ENCODE measurements at places on chromosomes 1 and 21. TPM values are rescaled to one million over a fixed set of nuclear protein-coding genes. Genes with fewer than 3 reads are reported as not detected.

GRCh38 chr1:79549201-79549600, 542.7 kb upstream of the ADGRL4 start:
- H3K4me1 ChIP-seq, result no peaks in the 10 kb centered on the region
- no peaks in the 10 kb centered on the region for H3K36me3 ChIP-seq
- DNase-seq, result no peak
- H3K27ac ChIP-seq, result no peak overlapping the region
- no peaks in the 10 kb centered on the region for H3K27me3 ChIP-seq

DNA sequence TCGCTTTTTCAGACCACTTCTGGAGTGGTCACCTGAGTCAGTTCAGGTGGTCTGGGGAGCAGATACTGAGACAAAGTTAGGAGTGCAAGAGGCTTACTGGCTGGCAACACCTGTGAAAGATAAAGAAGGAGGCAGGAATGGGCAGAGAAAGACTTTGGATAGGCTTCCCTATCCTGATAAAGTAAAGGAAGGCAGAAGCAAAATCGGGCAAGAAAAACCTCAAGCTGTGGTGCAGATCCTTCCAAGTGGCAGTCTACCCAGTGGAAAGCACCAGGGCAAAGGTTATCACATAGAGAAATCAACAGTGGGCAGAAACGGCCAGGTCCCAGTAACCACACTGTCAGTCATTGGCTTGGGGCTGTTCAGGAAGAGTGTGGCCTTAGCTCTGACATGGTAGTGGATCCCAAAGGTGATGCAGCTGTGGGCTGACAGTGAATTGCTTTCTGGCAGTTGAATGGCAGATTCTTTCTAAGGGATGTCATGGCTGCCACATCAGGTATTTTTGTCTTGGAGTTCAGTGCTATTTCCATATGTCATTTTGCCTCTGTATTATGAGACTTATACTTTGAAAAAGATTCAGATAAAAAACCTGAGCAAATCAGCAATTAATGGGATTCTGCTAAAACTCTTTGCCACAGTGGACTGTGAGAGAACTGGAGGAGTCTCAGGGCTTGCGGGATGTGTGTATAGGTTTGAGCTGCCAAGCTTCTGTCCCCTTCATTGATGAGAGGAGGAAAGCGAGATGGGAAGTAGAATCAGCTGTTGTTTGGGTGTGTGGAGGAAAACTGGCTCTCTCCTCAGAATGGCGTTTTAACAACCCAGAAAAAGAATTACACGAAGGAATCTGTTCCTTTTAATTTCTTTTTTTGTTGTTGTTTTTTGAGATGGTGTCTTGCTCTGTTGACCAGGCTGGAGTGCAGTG, 8.1 kb upstream of the CGN start:
- H3K4me3 ChIP-seq, result no peak overlapping the region
- no peaks in the 10 kb centered on the region for H3K4me1 ChIP-seq
- H3K27me3 ChIP-seq, result peaks cover 46% of the 10 kb centered on the region
- H3K36me3 ChIP-seq, result no peaks in the 10 kb centered on the region

DNA sequence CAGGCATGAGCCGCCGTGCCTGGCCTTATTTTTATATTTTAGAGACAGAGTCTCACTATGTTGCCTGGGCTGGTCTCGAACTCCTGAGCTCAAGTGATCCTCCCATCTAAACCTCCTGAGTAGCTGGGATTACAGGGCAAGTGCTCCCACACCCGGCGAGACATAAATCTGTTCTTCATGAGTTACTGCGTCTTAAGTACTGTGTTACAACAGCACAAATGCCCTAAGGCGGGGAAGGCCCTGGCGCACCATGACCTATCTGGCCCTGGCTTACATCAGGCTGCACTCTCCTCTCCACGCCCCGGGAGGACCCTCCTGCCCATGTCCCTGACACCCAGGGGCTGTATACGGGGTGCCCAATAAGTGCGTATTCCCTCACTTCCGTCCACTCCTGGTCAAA, 4.3 kb downstream of the GPR153 start:
- no peak overlapping the region for H3K27ac ChIP-seq
- H3K4me1 ChIP-seq, result no peaks in the 10 kb centered on the region
- H3K4me3 ChIP-seq, result no peak overlapping the region
- no peaks in the 10 kb centered on the region for H3K36me3 ChIP-seq
- DNase-seq, result no peak

DNA sequence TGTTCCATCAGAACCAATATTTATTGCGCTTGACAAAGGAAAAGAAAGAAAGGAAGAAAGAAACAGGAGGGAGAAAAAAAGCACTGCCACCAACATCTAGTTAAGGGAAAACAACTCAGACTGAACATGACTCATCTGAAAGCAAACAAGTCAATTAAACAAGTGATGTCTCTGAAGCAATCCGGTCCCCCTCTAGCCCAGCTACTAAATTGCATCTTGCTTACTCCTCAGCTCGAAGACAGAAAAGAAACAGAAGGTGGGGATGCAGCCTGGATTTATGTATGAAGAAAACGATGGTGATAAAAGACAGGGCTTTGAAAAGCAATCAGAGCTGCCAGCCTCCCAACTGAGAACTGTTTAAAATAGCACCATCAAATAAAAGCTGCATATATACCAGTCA, 188.2 kb downstream of the OMA1 start:
- no peak overlapping the region for H3K27ac ChIP-seq
- no peak for DNase-seq
- no peaks in the 10 kb centered on the region for H3K36me3 ChIP-seq
- no peak overlapping the region for H3K4me3 ChIP-seq
- no peaks in the 10 kb centered on the region for H3K4me1 ChIP-seq

- H3K4me3 ChIP-seq, result no peak overlapping the region
- no peaks in the 10 kb centered on the region for H3K27me3 ChIP-seq
- peaks cover 3% of the 10 kb centered on the region for H3K36me3 ChIP-seq
- no peak for DNase-seq
Measured at GRCh38 chr21:35024513-35024912, 24.6 kb downstream of the RUNX1 start.

DNA sequence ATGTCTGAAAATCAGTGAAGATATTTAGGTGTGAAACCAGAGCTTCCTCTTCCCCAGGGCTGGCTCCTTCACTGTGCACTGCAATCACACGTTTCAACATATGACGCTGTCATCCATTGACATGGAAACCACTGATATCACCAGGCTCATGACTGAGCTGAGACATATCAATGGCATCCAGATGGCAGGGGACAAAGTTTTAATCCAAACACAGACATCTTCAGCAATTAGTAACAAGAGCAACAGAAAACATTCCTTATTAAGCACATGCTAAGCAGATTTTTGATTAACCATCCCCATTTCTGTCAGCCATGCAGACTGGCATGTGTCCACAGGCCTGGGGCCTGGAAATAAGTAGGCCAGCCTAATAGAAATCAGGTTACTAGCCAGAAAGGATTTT, 108.0 kb upstream of the ADAR start:
- H3K27me3 ChIP-seq, result peaks cover 11% of the 10 kb centered on the region
- no peak for DNase-seq
- no peaks in the 10 kb centered on the region for H3K4me1 ChIP-seq
- no peak overlapping the region for H3K4me3 ChIP-seq

- H3K4me1 ChIP-seq, result peaks cover 12% of the 10 kb centered on the region
- H3K4me3 ChIP-seq, result no peak overlapping the region
- DNase-seq, result peak; percentile 8
- H3K27me3 ChIP-seq, result no peaks in the 10 kb centered on the region
- no peak overlapping the region for H3K27ac ChIP-seq
Measured at GRCh38 chr1:205928317-205928716, 14.9 kb downstream of the SLC26A9 start.

DNA sequence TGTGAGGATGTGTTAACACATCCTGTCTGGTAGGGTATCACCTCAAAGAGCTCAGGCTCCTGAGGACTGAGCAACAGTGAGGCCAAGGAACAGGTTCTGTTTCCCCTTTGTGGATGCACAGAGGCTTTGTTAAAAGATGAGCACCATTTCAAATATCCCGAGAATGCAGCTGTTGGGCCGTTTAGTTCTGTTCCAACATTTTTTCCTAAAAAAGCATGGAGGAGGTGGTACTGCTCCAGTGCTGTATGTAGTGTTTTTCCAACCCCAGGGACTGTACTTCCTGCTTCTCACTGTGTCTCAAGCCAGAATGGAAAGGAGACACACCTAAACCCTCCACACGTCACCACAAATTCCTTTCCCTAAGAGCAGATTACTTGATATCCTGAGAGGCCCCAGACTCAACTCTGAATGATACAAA, 53.8 kb upstream of the BCL10 start:
- peak; percentile 74 for DNase-seq
- peak overlapping the region; percentile 99 for H3K27ac ChIP-seq
- no peaks in the 10 kb centered on the region for H3K27me3 ChIP-seq
- peaks cover 16% of the 10 kb centered on the region for H3K36me3 ChIP-seq
- H3K4me1 ChIP-seq, result peaks cover 85% of the 10 kb centered on the region

DNA sequence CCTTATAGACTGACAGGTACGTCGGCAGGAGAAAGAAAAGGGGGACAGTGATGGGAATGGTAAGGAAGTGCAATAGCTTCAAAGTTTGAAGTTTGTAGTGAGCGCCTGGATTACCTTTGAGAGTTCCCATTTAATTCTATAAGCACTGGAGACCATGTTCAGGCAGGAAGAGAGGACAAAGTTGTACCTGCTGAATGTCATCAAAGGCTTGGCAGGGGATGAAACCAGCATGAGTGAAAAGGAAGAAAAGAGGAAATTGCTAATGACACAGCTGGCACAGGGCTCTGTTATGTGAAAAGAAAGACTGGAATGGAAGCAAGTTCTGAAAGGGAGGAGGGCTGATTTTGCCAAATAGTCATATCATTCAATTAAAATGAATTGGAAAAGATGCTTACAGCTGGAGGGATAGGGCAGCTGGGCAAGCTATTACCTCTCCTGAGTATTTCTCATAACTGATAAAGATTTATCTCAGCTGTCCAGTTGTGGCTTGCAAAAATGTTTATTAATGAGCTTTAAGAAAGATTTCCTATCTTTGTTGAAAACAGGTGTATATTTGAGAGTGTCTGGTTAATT, 109.2 kb downstream of the HMCN1 start:
- H3K36me3 ChIP-seq, result no peaks in the 10 kb centered on the region
- H3K27me3 ChIP-seq, result no peaks in the 10 kb centered on the region
- peaks cover 3% of the 10 kb centered on the region for H3K4me1 ChIP-seq

- DNase-seq, result no peak
- H3K4me1 ChIP-seq, result peaks cover 6% of the 10 kb centered on the region
- H3K36me3 ChIP-seq, result no peaks in the 10 kb centered on the region
- H3K27me3 ChIP-seq, result no peaks in the 10 kb centered on the region
Measured at GRCh38 chr1:235002706-235003300, 125.8 kb downstream of the TOMM20 start.

- DNase-seq, result no peak
- peaks cover 16% of the 10 kb centered on the region for H3K4me1 ChIP-seq
- H3K36me3 ChIP-seq, result peaks cover 5% of the 10 kb centered on the region
- no peaks in the 10 kb centered on the region for H3K27me3 ChIP-seq
Measured at GRCh38 chr1:220044678-220045355, 1.5 kb downstream of the EPRS1 start.

GRCh38 chr1:109479311-109479710, 4.4 kb upstream of the ATXN7L2 start:
- H3K4me1 ChIP-seq, result peaks cover 7% of the 10 kb centered on the region
- no peak overlapping the region for H3K4me3 ChIP-seq
- H3K27me3 ChIP-seq, result peaks cover 23% of the 10 kb centered on the region
- DNase-seq, result no peak
- no peak overlapping the region for H3K27ac ChIP-seq
- no peaks in the 10 kb centered on the region for H3K36me3 ChIP-seq

DNA sequence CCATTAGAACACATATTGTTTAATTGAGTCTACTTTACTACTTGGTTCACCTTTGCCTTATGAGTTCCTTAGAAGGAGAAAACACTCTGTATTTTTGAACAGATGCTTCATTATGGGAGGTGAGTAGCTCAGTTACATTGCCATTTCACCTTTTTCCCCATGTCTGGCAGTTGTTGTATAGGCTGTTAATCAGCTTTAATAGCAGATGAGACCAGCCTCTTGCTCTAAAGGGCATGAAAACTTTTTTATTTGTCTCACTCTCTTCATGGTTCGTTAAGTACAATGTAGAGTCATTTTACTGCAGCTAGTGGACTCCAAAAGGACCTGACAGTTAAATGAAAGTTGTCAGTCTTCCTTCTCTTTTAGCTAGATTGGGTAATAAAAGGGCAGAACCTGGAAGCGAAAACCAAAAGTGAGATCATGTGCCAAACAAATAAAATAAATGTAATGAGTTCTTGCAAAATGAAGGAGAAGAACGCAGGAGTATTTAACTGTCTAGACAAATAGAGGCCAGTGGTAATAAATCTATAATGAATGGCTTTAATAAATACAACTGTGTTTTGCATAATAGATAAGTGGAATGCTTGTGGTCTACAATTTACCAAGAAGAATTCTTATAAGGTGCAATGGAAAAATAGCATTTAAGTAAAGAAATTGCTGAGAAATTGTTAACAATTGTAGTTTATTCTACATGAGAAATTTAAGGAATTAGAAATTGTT, 180.0 kb upstream of the NEGR1 start:
- H3K27ac ChIP-seq, result no peak overlapping the region
- H3K36me3 ChIP-seq, result no peaks in the 10 kb centered on the region

KIF14 gene
- total RNA-seq, result 1.8 TPM

ZMYND12 gene
- 0.88 TPM for total RNA-seq

ACOT11 gene
- 2.9 TPM for total RNA-seq

RPTN gene
- total RNA-seq, result 0.36 TPM
